Sciatic nerve (tissue), 2 donors: ENCODE measurements at places on chromosomes 13 and 19. TPM values are rescaled to one million over a fixed set of nuclear protein-coding genes. Genes with fewer than 3 reads are reported as not detected.

DNA sequence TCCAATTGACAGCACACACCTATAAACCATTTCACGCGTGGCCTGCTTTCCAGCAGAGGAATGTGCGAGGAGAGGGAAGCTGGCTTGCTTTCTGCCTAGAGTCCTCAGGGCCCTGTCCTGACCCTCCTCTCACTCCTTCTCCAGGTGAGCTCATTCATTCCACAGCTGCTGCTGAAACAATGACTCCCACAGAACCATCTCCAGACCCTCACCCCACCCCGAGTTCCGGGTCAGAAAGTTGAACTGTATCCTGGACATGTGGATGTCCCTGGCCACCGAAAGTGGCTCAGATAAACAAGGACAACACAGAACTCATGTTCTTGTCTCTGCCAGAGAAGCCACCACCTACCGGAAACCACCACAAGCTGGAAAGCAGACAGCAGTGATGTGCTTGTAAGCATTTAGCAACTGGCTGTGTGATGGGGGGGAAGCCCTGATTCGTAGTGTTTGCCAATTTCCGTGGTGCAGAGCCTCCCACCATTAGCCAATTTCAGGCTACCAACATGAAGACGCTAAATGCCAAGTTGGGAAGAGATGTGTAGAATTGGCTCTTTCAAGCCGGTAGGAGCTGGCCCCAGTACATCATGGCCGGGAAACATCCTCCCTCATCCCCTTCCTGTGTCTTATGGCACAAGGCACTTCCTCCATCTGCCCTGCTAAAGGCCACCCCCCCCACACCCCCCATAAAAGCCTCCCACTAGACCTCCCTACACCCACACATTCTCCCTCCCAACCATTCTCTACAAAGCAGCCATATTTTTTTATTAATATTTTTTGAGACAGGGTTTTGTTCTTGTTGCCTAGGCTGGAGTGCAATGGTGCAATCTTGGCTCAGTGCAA lies 5.0 kb downstream of the SYCE2 start:
- no peak for DNase-seq

Gene ZNF100
- 20.4 TPM for total RNA-seq

DNA sequence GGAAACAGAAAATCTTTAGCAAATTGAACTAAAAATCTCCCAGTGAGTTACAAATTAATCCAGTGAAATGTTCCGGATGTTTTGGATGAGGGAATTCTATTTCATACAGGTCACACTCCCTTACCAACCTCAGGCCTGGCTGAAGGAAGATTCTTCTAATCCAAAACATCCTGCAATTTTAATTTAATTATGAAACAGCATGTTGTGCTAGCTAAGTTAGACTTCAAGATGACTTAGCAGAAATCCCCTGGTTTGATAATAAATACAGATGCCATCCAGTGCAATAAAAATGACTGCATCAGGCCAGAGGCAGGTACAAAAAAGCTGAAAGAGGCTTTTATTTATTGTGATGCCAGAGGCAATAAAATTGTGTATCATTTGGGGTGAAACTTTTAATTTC lies 96.7 kb upstream of the CLDN10 start:
- no peak for DNase-seq

DNA sequence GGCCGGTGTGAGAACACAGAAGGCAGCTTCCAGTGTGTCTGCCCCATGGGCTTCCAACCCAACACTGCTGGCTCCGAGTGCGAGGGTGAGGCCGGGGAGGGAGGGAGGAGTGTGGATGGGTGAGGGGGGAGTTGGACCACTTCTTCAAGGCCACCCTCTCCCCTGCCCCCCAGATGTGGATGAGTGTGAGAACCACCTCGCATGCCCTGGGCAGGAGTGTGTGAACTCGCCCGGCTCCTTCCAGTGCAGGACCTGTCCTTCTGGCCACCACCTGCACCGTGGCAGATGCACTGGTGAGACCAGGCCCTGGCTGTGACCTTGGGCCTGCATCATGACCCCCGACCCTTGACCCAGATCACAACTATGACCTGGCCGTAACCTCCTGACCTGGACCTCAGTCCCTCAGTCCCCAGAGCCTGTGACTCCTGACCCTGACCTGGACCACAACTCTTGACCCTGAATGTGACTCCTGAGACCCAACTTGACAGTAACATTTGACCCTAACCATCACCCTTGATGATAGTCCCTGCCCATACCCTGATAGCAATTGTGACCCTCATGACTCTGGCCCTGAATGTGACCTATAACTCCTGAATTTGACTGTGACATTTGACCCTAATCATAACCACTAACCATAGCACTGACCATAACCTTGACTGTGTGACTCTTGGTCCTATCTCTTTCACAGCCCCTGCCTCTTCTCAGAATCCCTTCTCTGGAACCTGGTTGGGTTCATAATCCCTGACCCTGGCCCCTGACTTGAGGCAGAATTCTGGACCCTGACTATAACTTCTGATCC lies 10.9 kb downstream of the LTBP4 start:
- DNase-seq, result no peak

- no peak for DNase-seq
Measured at GRCh38 chr13:87884884-87885283, 213.7 kb downstream of the SLITRK5 start.

Gene SYT3
- not detected for total RNA-seq

DNA sequence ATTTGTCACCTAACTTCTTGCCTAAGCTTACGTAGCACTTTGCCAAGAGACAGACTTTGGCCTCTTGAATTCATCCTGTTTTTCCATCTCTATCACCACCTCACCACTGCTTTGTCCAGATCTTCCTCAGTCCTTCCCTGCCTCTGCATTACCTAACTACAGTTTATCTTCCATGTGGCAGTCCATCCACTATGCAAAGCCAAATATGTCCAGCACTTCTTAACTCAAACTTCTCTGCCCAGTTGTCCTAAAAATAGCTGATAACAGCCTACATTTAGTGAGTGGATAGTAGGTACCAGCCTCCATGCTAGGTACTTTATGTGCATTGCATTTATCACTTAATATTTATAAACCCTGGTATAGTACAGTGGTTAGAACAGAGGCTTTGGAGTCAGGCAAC lies 111.4 kb downstream of the ZAR1L start:
- DNase-seq, result no peak

DNA sequence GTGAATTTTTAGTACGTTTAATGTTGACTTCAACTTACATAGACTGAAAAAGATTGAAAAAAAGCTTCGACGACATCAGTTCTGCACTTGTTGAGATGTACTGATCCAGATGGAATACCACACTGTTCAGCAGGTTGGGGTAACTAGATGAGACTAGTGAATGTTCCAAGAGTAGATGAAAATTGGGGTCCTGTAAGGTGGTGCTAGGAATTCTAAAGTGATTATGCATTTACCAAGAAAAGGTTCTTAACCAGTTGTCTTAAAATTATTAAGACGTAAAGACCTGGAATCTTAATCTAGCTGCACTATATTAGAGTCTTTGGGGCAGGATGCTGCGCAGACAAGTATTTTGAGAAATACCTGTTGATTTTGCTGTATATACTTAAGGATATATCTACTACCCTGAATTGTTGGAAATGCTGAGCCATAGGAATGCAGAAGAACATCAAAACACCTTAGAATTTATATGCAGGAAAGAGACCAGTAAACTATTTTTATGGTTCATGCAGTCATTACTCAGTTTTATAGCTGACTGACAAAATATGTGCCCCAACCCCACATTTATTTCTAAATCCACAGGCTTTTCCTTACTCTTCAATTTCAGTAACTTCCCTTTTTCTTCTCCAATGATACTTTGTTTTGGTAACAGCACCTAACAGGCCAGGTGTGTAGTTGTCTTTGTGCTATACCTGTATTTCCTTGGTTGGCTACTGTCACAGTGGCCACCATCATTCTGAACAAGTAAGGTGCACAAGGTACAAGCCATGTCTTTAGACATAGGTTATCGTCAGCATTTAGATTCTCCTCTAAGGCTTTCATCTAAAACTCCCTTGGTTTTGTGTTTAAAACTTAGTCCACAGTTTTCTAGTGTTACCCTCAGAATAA lies 8.6 kb downstream of the MIR17HG start:
- no peak for DNase-seq

Gene ZNF773
- total RNA-seq, result 10.7 TPM

DNA sequence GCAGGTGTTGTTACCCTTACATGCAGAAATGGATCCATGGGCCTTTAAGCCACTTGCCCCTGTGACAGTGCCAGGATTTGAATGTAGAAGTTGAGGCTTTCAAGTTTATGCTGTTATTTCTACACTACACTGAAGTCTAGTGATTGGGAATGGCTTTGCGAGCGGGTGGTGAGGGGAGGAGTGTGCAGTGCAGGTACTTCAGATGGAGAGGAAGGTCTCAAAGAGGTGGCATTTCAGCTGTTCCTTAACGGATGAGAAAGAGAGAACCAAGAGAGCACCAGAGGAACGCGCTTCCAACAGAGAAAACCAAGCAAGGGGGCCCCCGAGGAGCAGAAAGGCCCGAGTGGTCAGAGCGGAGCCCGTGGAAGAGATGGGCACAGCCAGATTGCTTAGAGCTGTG lies 13.3 kb downstream of the ACTN4 start:
- DNase-seq, result no peak
